HCT116 (cell line): ENCODE measurements at places on chromosomes 5 and 9. TPM values are rescaled to one million over a fixed set of nuclear protein-coding genes. Genes with fewer than 3 reads are reported as not detected.

DNA sequence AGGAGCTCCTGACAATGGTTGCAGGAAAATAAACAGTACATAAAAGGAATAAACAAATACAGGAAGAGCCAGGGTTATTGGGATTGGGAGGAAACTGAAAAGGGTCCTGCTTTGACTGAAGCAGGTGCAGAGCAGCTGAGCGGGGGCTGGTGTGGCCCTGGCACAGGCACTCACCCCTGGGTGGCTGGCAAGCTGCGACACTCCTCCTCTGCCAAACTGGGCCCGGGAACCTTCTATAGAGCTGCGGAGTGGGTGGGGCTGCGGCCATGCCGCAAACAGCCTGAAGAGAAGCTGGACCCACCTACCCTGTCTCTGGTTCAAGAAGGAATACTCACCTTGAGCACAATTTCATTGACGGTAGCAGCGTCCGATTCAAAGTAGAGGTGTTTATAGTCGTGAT lies 182.5 kb downstream of the GAPVD1 start:
- no peak for DNase-seq
- no peaks in the 10 kb centered on the region for H3K36me3 ChIP-seq
- H3K27ac ChIP-seq = no peak overlapping the region
- H3K4me3 ChIP-seq = no peak overlapping the region
- H3K27me3 ChIP-seq = no peaks in the 10 kb centered on the region
- no peaks in the 10 kb centered on the region for H3K4me1 ChIP-seq

- no peaks in the 10 kb centered on the region for H3K36me3 ChIP-seq
- no peak overlapping the region for H3K4me3 ChIP-seq
- H3K27ac ChIP-seq = no peak overlapping the region
- no peaks in the 10 kb centered on the region for H3K27me3 ChIP-seq
- no peak for DNase-seq
Measured at GRCh38 chr5:89372176-89372575, 489.2 kb upstream of the MEF2C start.

DNA sequence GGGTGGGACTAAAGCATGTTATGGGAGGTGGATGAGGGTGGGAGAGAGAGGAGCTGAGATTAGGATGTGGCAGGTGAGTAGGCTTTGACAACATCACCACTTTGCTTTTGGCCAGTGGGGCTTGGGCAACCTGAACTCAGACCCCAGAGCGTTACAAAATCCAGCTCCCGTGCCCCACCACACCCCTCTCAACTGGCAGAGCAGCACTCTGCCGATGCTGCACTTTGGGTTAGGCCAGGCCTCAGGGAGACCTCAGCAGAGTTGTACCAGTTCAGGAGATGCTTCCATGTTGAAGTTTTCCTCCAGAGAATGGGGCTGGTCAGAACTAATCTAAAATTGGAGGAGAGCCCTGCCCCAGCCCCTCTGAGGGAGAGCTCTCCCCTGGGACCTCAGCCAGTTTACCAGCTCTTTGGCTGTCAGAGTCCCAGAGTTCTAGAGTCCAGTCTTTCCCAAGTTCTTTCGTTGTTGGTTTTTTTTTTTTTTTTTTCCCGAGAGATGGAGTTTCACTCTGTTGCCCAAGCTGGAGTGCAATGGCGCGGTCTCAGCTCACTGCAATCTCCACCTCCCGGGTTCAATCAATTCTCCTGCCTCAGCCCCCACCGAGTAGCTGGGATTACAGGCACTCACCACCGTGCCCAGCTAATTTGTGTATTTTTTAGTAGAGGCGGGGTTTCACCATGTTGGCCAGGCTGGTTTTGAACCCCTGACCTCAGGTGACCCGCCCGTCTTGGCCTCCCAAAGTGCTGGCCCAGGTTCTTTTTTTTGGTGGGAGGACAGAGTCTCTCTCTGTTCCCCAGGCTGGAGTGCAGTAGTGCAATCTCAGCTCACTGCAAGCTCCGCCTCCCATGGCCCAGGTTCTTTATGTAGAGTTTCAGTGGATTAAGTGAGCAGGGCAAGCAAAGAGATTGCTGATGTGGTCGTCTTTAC lies 17.8 kb downstream of the NUDT2 start:
- H3K4me3 ChIP-seq = no peak overlapping the region
- no peaks in the 10 kb centered on the region for H3K4me1 ChIP-seq
- H3K27ac ChIP-seq = no peak overlapping the region
- DNase-seq = no peak

GRCh38 chr5:116564312-116564711 lies 10.3 kb downstream of the SEMA6A start:
- no peaks in the 10 kb centered on the region for H3K36me3 ChIP-seq
- H3K27ac ChIP-seq = no peak overlapping the region
- no peaks in the 10 kb centered on the region for H3K27me3 ChIP-seq
- no peaks in the 10 kb centered on the region for H3K4me1 ChIP-seq
- H3K4me3 ChIP-seq = no peak overlapping the region

DNA sequence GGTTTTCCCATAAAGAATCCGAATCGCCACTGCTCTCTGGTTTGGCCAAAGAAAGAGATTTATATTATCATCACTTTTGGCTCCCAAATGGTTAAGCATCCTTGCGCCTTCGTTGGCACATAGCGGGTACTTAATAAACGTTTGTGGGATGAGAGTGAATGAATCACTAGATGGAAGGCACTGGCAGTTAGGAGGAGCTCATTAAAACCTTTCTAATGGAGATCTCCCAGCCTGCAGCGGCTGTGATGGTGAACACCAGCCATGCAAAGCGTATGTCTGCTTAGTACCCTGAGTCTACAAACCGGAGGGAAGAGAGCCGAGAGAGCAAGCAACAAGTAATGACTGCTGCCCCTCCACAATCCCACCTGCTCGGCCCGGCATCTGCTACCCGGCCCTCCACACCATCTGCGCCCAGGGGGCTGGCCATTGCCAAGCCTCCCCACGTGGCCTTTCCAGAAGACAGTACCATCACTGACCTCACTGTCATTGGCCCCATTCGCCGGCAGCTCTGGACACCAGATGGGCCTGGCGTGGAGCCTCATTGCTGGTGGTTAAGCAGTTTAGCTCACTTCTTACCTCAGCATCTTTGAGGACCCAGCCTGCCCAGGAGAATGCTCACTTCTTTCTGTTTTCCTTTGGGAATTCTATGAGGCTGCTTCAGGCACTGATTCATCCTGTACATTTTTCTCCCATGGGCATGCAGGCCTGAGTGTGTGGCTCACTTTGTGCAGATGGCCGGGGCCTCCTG lies 39.3 kb upstream of the ANKRD33B start:
- H3K27me3 ChIP-seq = no peaks in the 10 kb centered on the region
- H3K36me3 ChIP-seq = no peaks in the 10 kb centered on the region
- peaks cover 41% of the 10 kb centered on the region for H3K4me1 ChIP-seq
- no peak for DNase-seq

GRCh38 chr5:133924221-133924920 lies 44.1 kb downstream of the C5orf15 start:
- peaks cover 13% of the 10 kb centered on the region for H3K27me3 ChIP-seq
- no peaks in the 10 kb centered on the region for H3K4me1 ChIP-seq
- no peak for DNase-seq
- no peaks in the 10 kb centered on the region for H3K36me3 ChIP-seq
- no peak overlapping the region for H3K27ac ChIP-seq

The SPAG8 gene
- total RNA-seq = 0.39 TPM
